ENCODE measurements at places on chromosomes 5 and 9. TPM values are rescaled to one million over a fixed set of nuclear protein-coding genes. Genes with fewer than 3 reads are reported as not detected.

CSF1R gene
- total RNA-seq: 32.4 TPM

GRCh38 chr5:98085593-98085992, 687.9 kb upstream of the RGMB start:
- DNase-seq: no peak

PDE6A gene
- total RNA-seq: not detected

DNA sequence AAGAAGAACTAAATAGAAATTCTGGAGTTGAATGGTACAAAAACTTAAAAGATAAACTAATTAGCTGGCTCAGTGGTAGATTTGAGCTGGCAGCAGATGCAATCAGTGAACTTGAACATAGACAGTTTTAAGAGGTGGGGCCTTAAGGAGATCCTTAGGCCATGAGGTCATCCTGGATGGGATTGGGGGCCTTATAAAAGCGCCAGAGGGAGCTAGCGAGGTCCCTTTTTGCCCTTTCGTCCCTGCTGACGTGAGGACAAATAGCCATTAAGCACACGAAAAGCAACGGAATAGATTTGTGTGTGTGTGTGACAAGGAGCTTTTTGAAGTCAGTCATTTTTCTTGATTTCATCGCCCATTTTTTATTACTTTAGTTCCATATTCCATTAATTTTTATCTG, 83.3 kb downstream of the ZNF354C start:
- DNase-seq: no peak

DNA sequence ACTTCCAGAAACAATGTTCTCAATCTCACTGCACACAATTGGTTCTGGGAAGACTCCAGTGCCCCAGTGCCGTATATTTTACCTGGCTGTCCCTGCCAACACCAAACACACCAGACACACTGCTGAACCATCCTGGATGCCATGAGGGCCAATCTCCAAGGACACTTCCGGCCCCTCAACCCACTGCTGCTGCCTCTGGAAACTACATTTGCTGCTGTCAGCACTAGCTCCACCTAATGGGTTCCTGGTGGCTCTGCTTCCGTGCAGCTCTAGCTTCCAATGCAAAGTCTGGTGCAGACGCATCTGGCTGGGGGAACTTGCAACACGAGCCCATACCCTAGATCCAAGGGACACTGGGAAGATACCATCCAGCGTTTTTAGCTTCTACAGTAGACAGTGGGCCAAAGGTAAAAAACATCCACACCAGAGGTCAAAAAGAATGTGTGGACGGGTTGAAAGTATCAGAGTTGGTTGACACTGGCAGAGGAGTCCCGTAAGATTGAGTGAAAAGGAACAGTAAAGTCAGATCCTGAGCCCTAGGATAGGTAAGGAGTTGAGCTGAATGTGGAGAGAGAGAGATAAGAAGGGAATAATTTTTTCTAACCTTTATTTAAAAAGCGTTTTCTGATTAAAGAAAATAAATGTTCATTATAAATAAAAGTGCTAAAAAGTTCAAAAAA, 99.7 kb upstream of the KIF2A start:
- DNase-seq: no peak

RLN2 gene
- not detected for total RNA-seq

MLANA gene
- not detected for total RNA-seq

DNA sequence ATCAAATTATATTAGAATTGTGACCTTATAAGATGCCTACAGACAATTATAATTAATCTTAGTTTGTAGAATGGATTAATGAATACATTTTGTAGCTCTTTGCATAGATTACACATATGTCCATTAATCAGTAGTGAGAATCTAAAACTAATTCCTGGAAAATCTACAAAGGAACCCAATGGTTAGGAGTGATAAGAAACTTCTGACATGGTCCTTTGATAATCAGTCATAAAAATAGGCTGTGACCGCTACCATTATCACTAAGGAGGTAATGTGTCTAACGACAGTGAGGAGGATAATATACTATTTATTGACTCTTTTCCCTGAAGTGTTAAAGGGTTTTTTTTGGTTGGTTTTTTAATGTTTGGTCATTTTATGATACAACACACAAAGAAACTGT, 46.6 kb downstream of the BNC2 start:
- DNase-seq: no peak

RASGRF2 gene
- total RNA-seq: 7.6 TPM

GRCh38 chr5:145887976-145888574, 15.3 kb upstream of the GRXCR2 start:
- DNase-seq: no peak

GRCh38 chr5:59923465-59923864, 29.9 kb upstream of the PDE4D start:
- DNase-seq: no peak

DNA sequence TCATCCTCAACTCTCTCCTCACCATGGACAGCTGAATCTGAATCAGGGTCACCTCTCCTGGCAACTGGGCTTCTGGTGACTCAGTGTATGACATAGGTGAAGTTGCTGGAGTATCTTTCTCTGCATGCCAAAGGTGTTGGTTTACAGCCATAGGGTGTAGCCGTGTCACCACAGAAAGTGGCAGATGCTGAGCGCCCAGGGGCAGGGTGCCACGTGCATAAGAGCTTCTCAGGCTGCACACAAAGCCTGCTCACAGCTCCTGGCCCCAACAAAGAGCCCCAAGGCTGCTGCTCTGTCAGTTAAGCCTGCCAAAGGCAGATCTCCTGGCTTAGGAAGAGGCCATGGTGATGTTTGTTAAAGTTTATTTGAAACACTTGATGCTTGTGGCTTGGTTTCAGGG, 297.7 kb upstream of the WWC1 start:
- no peak for DNase-seq

DNA sequence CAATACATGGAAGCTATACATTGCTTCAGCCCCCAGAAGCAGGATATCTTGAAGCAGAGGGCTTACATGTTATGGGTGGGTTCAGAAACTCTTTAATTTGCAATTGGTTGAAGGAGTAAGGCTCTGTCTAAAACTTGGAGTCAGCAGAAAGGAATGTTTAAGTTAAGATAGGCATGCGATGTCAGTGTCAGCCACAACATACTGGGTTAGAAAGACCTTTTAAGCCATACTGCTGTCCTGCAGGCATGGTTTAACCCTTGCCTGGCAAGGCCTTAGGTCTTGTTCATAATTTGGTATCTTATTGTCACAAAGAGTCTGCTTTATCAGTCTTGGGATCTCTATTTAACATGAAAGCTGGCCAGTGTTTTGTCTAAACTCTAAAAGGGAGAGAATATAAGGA, 1619.6 kb upstream of the WWC1 start:
- no peak for DNase-seq

ARPC5L gene
- 25.5 TPM for total RNA-seq

DNA sequence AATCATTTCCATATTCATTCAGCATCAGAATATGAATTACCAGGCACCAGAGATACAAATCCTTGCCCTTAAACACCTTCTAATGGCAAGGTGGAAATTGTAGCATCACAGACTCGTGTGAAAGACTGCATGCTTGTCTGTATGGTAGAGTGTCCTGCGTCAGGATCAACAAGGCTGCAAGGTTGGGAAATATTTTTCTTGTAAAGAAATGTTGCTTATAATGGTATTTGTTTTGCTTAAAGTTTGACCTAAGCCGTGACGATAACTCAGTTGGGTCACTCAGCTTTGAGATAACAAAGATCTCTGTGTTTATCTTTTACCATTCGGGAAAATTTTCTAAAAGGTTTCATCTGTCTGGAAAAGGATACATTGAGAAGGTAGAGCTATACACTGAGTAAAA, 87.6 kb downstream of the BASP1 start:
- DNase-seq: no peak

GRCh38 chr9:93651521-93651950, 75.2 kb downstream of the PHF2 start:
- DNase-seq: no peak

GABBR2 gene
- total RNA-seq: 0.26 TPM

LPAR1 gene
- 44.4 TPM for total RNA-seq

DNA sequence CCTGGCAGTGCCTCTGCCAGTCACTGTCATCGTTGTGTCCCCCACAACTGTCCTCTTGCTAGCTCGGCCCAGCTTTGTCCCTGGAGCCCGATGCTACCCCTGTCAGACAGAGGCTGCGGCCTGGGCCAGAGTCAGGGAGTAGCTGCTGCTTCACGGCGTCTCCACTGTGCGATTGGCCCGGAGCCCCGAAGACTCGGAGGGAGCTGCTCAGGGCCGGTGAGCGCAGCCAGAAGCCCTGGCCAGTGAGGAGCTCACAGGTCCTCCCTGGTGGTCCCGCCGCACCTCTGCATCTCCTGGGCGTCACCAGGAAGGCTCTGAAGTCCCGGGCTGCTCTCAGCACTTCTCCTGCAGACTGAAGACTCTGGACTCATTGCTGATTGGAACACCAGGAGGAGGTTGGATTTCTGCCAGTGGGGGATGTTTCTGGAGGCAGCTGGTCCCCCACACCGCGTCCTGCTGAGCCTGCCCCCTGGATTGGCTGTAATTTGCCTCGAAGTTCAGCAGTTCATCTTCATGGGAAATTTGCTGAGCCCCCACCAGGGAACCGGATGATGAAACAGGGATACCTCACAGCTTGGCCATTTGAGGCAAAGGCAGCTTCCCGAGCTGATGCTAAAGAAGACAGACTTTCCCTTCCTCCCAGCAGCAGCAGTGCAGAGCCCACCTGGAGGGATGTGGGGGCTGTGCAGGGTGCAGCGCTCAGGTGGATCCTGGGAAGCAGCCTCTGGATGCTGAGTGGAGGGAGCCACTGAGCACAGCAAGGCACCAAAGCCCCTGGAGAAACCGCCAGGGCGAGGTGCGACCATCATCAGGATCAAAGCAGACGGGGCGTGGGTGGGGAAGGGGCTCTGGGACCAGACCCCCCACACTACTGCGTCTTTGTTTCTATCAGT, 45.6 kb downstream of the USP20 start:
- no peak for DNase-seq

NUTM2F gene
- total RNA-seq: not detected

DNA sequence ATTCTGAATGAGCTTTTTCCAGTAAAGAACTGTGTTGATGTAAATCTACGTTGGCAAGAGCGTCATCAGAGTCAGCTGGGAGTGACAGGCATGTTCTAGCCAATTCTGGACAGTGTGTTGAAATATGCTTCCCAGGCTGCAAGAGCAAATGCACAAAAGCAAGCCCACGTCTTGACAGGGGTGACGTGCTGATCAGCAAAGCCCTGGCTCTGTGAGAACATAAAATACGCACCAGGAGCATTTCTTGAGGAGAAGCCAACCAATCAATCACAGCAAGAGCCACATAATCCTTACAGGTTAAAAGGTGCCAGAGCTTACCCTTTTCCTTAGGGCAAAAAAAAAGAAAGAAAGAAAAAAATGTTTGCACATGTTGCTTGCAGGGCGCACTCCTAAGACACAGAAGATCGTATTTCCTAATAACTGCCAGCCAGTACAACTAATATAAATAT, 148.1 kb downstream of the PDE4D start:
- DNase-seq: no peak

- DNase-seq: no peak
Observed at GRCh38 chr5:113199122-113199905, 222.7 kb downstream of the DCP2 start.

DNA sequence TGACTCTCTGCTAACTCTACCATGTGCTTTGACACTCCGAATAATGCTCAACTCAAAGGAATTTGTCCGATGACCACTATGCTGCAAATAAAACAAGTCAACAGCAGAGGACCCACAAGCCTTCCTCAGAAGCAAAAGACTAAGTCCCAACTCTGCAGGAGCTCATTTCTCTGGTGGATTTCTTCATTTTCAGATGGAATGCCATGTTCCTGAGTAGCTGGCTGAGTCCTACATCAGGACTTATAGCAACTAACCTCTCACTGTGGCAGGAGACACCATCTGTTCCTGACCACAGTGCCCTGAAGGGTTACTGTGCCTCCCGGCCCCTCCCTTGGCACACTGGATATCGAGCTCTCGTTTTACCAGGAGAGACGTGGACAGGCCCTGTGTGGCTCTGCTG, 20.8 kb downstream of the LHFPL2 start:
- no peak for DNase-seq

GRCh38 chr5:167570431-167570830, 721.0 kb upstream of the WWC1 start:
- no peak for DNase-seq

GRCh38 chr5:178420354-178420781, 169.8 kb downstream of the COL23A1 start:
- DNase-seq: no peak

DNA sequence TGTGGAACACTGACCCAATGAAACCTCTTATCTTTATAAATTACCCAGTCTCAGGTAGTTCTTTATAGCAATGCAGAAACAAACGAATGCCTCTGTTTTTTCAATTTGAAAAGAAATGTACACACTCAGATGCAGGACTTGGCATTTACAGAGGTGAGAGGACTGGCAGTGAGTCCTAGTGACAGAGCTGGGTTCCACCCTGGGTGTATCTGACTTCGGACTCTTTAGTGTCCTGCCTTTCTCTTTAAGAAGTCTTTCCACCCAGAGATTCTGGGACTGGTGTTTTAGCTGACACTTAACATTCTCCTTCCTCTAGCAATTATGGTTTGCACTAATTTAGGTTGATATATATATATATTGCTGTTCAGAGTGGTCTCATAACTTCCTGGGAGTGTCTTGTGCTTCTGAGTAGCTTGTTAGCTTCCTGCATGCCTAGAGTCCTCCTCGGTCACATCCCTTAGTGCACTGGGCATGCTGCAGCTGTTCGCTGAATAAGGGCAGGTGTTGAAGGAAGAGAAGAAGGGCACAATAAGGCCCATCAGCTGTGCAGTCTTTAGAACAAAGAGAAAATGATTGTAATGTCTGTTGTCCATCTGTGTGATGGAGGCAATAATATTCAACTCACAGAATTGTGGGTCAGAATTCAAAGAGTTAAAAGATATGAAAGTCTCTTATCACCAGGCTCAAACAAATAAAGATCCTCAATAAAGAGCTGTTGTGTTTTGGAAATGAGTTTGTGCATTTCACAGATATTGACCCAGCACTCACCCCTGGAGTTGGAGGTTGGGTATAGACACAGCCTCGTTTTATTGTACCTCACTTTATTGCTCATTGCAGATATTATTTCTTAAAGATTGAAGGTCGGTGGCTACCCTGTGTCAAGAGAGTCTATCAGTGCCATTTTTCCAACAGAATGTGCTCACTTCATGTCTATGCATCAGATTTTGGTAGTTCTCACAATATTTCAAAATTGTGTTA, 187.1 kb downstream of the TRIM32 start:
- DNase-seq: no peak

Data from esophagus muscularis mucosa (tissue), 4 donors.